ENCODE measurements at places on chromosomes 6 and 20.
A peak's percentile ranks its signal among the peaks of the same experiment; 100 is the strongest.

- no peak for DNase-seq
Measured at GRCh38 chr6:107868867-107869611, 44.9 kb upstream of the SCML4 start.

DNA sequence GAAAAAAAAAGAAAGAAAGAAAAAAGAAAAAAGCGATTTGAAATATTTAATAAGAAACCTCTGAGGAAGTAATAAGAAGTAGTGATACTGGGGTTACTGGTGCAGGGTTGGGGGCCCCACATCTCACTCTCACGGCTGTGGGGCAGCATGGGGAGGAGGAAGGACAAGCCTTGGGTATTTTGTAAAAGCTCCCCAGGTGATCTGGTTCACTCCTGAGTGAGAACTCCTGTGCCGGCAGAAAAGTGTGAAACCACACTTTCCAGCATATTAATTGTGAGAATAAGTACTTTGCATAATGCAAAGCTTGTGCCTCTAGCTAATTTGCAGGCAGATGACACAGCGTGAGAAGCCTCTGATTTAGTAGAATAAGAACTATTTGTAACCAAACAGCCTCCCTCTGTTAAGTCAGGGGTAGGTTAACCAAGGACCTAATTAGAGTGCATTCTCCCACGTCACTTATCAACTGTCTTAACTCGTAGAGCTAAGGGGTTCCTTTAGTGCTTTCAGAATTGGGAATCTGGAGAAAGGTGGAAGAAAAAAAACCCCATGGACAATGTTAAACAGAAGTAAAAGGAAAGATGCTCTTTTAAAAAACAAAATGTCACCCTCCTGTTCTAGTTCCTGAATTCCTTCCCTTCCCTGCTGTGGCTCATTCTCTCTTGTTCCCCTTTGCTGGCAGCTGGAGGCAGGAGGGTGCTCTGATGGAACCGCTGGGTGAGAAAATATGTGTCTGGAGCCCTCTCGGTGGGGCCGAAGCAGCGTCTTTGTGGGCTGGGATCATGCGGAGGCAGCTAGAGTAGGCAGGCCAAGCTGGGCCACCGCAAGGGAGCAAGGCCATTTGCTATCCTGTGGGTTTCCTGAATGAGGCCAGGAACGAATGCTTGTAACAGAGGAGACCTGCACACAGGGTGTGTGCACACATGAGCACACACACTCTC, 108.7 kb downstream of the FYN start:
- DNase-seq, result peak; percentile 47

DNA sequence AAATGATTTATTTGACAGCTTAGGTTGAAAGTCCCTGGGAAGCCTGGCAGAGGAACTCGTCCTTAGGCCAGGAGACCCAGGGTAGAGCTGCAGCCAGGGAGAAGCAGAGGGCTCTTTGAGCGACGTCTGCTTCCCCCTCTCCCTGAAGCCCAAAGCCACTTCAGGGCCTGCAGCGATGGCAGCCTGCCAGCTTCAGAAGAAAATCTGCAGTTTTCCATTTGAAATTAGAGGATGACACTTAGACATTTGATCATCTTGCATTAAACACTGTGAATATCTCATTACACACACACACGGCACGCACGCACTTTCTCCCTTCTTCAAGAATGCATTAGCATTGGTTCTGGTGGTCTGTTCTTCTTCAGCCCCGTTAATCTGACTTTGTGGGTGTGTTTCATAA, 96.5 kb downstream of the PLEKHG1 start:
- no peak for DNase-seq

DNA sequence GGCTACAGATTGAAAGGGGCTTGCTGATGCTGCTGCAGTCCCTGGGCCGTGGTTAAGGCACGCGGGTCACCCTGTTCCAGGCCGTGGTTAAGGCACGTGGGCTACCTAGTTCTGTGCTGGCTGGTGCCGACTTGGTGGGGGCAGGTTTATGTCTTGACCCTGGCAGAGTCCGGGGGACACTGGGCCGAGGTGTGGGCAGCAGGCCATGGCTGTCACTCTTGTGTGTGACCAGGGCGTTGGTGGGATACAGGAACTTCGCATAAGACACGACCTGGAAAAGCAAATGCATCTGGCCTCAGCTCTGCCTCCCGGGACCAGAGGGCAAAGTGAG, 6.4 kb downstream of the RPS21 start:
- DNase-seq, result no peak

DNA sequence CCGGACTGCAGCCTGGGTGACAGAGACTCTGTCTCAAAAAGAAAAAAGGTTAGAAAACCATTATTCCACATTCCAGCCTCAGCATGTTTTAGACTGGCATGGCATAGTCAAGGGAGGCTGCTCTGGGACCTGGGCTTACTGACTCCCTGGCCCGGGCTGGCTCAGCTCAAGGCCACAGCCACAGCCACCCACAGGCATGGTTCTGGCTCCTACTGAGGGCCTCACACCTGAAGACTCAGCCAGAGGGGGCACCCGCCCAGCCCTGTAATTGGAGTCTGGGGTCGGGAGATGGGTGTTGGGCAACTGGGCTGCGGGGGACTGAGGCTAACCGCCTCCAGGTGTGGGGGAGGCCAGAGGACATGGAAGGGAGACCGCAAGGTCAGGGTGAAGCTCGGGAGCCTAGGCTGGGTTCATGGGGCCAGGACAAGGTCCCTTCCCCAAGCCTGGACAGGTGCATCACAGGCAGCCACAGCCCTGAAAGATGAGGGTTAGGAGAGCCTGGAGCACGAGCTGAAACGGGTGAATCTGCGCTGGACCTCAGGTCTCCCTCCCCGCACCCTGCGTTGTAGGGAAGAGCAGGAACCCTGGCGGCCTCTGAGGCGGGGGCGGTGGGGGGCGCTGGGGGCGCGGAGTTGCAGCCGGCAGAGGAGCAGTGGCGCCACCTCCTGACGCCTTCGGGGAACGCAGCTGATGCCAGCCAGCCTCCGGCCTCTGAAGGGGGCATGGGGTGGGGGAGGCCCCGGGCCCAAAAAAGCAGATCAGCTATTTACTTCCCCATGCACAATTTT, 67.7 kb upstream of the SRSF6 start:
- no peak for DNase-seq

DNA sequence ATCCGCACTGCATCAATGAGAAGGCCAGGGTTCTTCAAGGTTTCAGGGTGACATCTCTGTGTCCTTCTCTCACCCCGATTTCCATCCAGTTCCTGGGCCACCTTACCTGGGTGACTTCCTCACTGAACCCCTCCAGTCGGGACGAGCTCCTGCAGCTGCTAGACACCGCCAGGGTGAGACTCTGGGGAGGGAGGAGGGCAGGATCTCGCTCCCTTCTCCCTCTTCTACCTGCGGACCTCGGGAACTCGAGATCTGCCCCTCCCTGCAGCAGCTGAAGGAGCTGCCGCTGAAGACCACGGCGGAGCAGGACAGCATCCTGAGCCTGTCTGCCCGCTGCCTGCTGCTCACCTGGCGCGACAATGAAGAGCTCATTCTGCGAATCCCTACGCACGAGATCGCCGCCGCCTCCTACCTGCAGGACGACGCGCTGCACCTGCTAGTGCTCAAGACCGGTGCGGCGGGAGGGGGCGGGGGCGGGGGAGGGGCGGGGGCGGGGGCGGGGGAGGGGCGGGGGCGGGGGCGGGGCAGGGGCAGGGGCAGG, 7.5 kb downstream of the CCM2L start:
- DNase-seq, result no peak

DNA sequence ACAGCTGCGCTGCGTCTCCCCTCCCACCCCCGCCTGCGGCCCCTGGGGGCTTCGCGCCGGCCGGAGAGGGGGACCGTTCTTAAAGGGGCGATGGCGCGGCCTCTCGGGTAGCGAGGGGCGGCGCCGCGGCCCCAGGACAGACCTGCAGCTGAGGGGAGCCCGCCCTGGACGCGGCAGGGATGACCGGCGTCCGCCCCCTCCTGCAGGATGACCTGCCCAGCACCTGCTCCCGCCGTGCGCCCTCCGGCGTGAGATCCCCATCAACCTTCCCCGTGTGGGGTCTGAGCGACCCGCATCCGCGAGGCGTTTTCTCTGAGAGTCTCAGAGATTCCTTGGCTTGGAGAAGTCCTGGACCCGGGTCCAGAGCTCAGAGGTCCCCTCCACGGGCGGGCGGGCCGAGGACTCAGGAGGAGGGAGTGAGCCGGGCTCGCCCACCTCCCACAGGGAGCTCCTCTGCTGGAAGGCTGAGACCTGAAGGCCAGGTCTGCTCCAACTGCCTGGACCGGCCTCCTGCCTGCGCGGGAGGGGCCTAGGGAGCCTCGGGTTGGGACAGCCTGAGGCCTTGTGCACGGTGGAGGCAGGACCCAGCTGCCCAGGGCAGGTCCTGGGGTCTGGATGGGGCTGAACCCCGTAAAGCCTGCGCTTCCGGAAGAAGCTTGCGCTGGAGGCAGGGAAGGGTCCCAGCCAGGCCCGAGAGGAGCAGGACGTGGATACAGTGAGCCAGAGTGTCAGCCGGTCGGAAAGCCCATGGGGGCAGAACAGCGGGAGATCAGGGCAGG, 532 bp upstream of the NKAIN4 start:
- DNase-seq, result no peak

GRCh38 chr6:153591159-153591558, 447.9 kb upstream of the OPRM1 start:
- no peak for DNase-seq

GRCh38 chr6:113631666-113632065, 225.5 kb upstream of the MARCKS start:
- no peak for DNase-seq

GRCh38 chr6:28160233-28160632, 18.6 kb downstream of the ZKSCAN8 start:
- no peak for DNase-seq

DNA sequence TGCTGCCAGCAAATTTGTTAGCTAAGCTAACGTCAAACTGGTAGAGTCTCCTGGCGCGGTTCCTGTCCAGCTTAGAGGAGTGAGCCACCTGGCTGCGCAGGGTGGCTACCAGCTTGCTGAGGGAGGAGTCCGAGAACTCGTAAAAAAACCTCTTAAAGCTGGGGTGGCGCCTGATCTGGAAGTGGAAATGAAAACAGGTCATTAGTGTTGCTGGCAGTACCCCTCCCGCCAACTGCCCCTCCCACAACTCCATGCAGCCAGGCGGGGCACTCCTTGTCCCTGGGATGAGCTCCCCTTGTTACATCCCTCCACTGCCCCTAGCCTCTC, 17.3 kb downstream of the BNIP5 start:
- no peak for DNase-seq

GRCh38 chr6:108170332-108171290, 4.8 kb downstream of the NR2E1 start:
- DNase-seq, result no peak

- no peak for DNase-seq
Measured at GRCh38 chr6:3848380-3848779, 793 bp upstream of the FAM50B start.

DNA sequence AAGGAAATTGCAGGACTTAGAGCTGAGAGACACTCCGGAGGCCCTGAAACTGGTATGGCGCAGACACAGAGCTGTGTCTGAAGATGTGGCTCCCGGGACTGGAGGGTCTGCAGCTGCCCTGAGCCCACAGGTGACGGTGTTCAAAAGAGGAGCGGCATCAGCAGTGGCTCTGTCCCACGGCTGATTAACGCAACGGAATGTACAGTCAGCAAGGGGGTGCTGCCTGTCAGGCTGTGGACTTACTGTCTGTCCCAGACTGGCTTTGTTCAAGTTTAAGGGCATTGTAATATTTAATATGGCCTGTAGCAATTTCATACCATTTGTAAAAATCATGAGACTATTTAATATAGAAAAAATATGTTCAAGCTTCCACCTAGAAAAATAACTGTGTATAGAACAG, 228.0 kb upstream of the TAB2 start:
- DNase-seq, result no peak

DNA sequence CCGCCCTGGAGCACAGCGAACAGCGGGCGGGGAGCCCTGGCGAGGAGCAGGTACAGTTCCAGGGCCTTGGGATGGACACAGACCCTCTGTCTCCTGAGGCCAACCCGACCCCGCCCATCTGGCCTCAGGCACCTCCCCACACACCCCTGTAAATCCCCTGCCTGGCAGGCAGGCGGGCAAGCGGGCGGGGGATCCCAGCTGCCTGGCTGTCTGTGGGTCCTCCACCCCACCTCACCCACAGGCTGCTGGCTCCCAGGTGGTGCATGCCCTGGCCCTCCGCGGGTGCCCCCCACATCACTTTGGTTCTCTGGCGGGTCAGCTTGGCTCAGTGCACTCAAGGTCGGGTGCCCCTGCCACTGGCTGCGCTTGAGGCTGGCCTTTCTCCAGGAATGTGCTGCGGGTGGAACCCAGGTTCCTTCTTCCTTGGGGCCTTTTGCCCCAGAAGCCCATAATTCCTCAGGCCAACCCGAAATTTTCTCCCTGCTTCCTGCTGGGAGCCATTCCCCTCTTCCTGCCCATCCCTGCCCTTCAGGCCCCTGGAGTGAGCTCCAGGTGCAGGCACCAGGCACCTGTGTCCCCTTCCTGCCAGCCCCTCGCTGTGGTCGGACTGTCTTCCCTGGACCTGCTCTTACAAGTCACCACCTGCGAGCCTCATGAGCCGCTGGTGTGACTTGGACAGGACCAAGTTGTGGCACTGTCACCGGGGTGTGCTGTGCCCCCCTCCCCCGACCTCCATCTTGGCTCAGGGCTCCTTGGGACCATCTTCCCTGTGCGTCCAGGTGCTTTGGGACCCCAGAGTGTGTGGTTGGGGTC, 5.3 kb upstream of the TNFRSF6B start:
- DNase-seq, result no peak

- DNase-seq, result no peak
Measured at GRCh38 chr6:112193535-112194051, 60.8 kb downstream of the LAMA4 start.

- no peak for DNase-seq
Measured at GRCh38 chr6:49565855-49566254, 15.4 kb downstream of the C6orf141 start.

DNA sequence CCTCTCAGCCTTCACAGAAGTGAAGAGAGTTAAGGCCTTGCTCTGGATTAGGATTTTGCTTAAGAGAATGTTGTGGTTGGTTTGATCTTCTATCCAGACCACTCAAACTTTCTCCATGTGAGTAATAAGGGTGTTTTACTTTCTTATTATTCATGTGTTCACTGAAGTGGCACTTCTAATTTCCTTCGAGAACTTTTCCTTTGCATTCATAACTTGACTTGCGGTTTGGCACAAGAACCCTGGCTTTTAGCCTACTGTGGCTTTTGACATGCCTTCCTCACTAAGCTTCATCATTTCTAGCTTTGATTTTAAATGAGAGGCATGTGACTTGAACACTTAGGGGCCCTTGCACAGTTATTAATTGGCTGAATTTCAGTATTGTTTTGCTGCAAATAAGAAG, 166.1 kb upstream of the OPRM1 start:
- no peak for DNase-seq

DNA sequence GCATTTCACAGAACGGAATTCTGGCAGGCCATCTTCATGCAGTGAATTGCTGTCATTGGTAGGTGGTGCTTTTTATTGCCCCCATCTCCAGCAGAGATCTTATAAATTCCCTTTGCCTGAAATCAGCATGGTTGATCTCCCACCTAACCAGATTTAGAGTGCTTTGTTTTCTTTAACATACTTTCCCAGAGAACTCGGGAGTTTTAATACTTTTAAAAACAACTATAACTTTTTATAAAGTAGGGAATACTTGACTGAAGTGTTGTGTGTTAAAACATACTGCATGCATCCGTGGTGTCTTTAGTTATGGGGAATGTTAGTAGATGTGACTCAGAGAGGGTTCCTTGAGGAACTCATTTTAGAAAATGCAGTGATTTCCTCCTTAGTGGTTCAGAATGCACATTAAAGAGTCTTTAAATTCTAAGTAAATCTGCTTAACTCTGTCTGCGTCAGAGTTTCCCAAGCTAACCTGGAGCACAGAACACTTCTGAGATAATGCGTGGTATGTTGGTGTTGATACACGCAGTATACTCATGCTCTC, 54.9 kb downstream of the AKAP12 start:
- no peak for DNase-seq

All from stimulated activated CD8-positive, alpha-beta memory T cell treated with anti-CD3 and anti-CD28 coated beads, Interleukin-2, amount 100 ng/mL, for 48 hours (primary cell).